ENCODE measurements at places on chromosomes 4 and X.

DNA sequence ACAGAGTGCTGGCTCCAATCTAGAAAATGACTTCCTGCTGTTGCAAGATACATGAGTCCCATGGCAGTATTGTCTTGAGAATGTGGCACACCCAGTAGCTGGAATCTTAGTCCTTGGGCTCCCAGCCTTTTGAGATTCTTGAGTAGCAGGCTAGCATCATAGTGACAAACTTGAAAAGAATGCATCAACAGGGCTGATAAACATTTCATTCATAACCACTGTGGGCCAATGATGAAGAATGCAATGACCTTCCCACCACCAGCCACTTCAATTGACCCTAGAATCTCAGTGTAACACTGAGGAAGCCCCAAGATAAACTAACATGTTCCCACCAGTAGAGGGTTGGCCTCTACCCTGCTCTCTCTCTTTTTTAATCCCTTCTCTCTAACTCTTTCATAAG lies 329.3 kb downstream of the GBA3 start:
- no peak for DNase-seq

DNA sequence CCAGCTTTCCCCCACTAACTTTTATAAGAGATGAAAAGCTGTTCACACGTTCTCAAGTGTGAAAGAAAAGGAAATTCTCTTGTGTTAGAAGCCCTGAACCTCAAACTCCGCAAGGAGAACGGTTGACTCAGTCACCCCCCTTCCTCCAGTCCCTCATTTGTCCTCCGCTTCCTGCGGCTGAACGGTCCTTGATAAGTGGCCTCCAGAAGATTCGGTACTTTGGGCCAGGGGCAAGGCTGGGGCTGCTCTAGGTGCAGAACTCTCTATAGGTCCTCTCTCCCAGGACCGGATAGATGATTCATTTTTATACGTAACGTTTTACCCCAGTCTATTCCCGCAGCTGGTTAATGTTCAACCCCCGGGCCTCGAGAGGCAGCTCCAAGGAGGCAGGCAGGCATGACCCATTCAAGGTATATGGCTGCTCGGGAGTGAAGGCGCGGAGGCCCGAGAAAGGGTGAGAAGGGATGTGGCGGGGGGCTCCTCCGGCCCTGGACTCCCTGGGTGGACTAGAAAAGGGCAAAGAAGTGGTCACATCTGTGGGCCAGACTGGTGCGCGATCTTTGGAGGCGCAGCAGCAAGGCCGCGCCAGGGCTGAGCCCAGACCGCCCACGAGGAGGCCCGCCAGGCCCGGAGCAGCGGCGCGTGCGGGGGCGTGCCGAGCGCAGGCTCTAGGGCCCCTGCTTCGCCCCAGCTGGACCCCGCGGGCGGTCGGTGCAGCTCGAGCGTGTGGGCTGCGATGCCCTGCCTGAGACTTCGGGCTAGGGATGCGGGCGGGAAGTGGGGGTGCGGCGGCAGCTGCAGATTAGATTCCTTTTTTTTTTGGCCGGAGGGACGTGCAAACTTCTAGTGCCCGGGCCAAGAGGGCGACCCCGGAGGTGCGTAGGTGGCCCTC lies 11.7 kb downstream of the PITX2 start:
- DNase-seq, result no peak

DNA sequence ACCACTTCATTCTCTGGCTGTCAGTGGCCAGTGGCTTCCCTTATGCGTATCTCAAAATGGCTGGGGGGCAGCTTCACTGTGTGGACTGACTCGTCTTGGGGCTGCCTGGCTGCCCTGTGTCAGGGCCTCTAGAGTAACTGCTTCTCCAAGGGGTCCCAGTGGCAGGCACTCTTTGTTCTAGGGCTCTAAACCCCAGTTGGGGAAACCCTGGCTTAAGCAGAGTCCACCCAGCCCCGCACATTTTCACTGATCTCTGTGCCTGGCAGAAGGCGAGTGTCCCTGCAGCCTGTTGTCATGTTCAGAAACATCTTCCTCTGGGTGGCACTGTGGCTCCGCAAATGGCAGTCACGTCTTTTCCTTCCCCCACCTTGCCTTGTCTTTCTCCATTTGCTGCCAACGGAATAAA lies 59.7 kb downstream of the NBDY start:
- DNase-seq, result no peak

- DNase-seq, result peak; percentile 11
Measured at GRCh38 chr4:162274354-162274753, 110.6 kb upstream of the FSTL5 start.

DNA sequence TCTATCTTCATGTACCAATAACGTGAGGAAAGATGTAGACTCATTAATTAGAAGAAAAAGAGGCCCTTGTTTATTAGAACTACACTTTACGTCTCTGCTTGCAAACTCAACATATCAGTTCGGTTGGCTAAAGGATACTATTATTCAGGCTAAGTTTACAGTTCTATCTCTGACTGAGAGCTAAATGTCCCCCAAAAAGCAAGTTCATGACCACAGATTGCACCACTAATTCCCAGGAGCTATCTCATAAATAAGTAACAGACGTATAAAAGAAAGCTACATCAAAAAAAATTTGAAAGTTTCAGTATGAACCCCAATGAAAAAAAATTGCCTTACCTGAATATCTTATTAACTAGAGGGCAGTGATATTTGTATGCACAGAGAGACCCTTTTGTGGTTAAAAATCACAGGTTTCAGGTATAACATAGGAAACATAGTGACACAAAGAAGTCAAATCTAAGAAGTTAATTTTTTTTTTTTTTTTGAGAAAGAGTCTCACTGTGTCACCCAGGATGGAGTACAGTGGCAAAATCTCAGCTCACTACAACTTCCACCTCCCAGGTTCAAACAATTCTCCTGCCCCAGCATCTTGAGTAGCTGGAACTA lies 128.9 kb downstream of the MAB21L2 start:
- DNase-seq, result no peak

DNA sequence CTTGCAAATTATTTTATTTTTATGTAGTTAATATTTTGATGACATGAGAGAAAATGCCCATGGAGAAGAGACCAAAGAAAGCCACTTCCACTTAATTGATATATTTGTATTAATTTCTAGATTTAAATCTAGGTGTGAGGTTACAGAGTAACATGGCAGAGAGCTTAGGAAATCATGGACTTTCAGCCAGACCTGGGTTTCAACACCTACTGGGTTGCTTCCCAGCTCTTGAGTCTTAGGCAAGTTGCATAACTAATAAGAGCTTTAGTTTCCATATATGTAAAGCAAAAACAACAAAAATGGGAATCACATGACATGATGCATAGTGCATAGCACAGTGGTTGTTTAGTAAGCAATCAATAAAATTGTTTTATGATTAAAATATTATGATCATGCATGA lies 413.3 kb downstream of the CCSER1 start:
- no peak for DNase-seq

- DNase-seq, result no peak
Measured at GRCh38 chrX:148672517-148672916, 172.1 kb downstream of the AFF2 start.

- DNase-seq, result peak; percentile 64
Measured at GRCh38 chr4:87103691-87104187, 116.7 kb downstream of the KLHL8 start.

- DNase-seq, result no peak
Measured at GRCh38 chr4:165504184-165504583, 125.4 kb downstream of the CPE start.

GRCh38 chr4:6446130-6446482 lies 26.3 kb downstream of the PPP2R2C start:
- DNase-seq, result no peak

DNA sequence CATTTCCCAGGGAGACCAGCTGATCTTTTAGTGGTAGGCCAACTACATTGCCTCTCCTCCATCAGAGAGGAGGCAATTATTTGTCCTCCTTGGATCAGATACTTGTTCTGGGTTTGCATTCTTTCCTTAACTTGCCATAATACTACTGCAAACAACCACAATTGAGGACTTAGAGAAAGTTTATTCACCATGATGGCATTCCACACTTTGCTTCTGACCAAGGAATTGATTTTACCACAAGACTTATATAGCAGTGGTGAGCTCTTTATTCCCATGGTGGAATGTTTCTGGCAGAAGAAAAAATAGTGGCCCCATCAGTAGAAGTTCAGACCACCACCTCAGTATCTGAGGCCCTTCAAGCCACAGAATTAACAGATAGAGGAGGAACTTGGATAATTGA lies 123.9 kb upstream of the PPP3CA start:
- DNase-seq, result no peak

- no peak for DNase-seq
Measured at GRCh38 chr4:89247951-89248350, 59.6 kb downstream of the GPRIN3 start.

DNA sequence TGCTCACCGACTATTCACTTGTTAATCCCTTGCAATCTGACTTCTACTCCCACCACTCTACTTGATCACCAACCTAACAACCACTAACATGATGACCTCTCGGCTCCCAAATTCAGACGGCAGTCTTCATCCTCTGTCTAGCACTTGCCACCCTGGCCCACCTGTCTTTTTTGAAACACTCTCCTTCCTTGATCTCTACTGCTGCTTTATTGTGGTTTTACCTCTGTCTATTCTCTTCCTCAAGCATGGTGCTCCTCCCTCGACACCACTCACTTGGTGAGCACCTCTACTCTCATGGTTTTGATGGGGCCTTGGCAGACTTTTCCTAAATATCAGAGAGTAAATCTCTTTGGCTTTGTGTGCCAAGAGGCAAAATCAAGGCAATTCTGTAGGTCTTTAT lies 21.7 kb upstream of the CXCR3 start:
- DNase-seq, result no peak

- DNase-seq, result no peak
Measured at GRCh38 chr4:23717528-23718248, 172.2 kb downstream of the PPARGC1A start.

- no peak for DNase-seq
Measured at GRCh38 chr4:174696657-174697056, 132.4 kb downstream of the GLRA3 start.

DNA sequence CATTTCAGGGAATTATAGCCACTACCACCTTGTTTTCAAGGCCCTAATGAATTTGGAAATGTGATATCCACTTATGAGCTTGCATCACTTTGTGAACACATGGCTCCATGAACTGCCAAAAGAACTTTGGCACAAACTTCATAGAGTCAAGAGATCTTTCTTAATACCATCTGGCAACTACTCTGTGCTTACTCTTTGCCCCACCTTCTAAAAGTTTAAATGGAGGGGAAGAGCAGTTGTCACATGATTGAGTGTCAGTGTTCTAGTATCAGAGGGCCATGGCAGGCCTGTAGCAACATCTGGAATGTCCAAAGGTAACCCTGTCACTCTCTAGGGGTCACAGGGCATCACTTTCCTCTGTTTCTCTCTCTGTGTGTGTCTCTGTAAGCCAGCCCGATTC lies 2.6 kb upstream of the ADH1B start:
- DNase-seq, result no peak

DNA sequence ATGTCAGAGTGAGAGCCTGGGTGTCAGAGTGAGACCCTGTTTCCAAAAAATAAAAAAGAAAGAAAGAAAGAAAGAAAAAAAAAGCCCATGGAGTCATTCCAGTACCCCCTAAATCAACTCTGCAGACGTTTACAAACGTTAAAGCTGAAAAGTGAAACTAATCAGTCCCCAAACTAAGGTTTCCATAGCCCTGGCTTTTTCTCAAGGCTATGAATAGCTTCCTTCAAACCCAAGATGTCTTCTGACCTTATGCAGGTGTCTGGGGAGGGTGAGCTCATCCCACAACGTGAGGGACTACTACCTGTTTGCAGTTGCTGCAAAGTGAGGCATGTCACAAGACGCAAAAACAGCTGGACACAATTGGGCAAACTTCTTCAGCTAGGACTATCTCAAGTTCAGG lies 144.0 kb downstream of the SH3KBP1 start:
- DNase-seq, result no peak

- no peak for DNase-seq
Measured at GRCh38 chr4:153486281-153487151, 20.4 kb downstream of the TMEM131L start.

DNA sequence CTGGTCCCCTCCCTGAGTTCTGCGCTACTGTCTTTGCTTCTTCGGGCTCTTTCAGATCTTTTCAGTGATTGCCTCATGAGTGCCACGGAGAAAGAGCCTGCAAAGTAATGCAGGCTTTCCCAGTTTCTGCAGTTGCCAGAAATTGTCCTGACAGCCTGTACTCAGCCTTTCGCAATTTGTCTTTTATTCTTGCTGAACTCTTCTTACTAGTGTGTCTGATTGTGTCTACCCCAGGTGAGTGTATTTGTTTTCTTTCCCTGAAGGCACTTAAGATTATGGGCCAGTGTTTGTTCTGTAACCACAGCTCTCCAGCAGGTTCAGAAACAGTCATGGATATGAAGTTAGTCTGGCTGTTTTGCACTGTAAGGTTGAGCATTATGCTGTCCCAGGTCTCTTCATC lies 47.1 kb downstream of the FAM193A start:
- no peak for DNase-seq

DNA sequence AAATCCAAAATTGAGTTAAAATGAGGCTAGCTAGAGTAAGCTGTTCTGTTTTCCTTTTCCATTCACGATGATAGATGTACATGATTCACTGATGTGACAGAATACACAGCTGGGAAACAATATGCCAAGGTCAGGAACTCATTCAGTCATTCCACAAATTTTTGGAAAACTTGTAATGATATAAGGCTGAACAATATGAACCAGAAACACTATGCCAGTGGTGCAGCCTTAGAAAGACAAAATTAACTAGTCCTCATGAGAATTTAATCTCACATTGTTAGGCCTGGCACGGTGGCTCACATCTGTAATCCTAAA lies 50.0 kb upstream of the NDST3 start:
- DNase-seq, result no peak

- no peak for DNase-seq
Measured at GRCh38 chr4:185738038-185738552, 73.9 kb downstream of the SORBS2 start.

DNA sequence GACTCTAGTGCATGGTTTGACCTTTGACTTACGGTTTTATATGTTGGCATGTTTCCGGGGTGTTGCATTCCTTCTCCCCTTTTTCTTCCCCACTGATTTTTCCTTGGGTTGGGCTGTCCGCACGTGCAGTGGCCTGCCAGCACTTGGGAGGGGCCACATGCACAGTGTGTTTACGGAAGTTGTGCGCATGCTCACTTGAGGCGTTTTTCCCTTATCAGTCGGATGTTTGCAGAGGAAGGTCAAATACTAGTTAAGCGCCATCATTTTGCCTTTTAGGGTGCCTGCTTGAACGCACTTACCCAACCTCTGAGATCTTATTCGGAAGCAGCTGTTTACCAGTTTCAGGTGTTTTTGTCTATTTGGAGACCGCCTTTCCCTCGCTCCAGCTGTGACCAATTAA lies 653.9 kb upstream of the AADAT start:
- no peak for DNase-seq

GRCh38 chrX:86171366-86171765 lies 23.1 kb downstream of the DACH2 start:
- no peak for DNase-seq

DNA sequence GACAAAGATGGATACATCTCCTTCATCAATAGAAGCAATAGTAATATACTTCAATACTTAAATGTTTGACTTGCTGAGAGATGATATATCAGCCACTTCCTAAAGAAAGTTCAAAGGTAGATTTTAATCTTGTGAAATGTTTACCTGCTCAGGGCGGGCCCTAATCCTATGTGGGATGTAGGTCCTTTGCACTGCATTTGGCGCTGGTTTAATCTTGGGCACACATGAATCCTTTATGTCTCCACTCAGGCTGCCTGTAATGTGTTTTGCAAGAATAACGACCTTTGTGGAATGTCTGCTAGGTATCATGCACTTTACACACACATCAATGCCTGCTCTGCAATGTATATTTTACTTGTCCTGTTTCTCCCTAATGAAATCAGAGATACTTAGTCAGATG lies 368.7 kb downstream of the GBA3 start:
- no peak for DNase-seq

GRCh38 chr4:75849461-75849860 lies 52.8 kb downstream of the PPEF2 start:
- DNase-seq, result no peak

All from CD4-positive, alpha-beta T cell treated with Interleukin-10 for 1 hour (primary cell).